ENCODE measurements at places on chromosomes 3 and 15.

DNA sequence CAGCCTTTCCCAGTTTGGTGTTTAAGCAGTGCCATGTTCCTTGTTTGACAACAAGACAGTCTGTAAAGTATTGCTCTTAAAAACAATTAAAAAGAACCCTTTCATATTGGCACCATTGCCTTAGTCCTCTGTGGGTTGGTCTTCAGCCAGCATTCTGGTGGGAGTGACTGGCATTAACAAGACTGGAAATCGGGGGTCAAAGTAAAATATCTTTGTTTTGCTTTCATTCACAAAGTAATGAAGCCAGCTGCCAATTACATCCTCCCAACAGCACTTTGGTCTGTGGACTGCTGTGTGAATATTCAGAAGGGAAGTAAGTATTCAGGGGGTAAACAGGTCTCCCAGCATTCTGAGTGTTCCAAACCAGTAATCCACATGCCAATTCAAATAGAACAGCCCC lies 8.3 kb upstream of the VILL start:
- DNase-seq: no peak

GRCh38 chr15:100671858-100672543 lies 69.6 kb downstream of the ASB7 start:
- DNase-seq: no peak

GRCh38 chr3:48707157-48707556 lies 9.9 kb downstream of the IP6K2 start:
- no peak for DNase-seq

DNA sequence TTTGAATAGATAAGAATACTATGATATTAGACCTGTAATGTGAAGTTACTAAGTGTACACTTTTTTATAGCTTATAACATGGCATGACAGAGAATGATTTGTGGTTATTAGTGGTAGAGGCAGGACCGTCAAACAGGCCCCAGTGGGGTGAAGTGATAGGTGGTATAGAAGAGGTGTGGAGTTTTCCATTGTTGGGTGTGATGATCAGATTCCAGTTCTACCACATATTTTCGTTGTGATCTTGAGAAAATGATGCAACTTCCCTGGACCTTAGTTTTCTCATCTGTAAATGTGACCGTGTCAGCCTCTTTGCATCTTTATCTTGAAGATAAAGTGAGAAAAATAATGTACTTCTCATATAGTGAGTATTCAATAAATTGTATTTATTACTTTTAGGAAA lies 30.3 kb upstream of the UTS2B start:
- no peak for DNase-seq

DNA sequence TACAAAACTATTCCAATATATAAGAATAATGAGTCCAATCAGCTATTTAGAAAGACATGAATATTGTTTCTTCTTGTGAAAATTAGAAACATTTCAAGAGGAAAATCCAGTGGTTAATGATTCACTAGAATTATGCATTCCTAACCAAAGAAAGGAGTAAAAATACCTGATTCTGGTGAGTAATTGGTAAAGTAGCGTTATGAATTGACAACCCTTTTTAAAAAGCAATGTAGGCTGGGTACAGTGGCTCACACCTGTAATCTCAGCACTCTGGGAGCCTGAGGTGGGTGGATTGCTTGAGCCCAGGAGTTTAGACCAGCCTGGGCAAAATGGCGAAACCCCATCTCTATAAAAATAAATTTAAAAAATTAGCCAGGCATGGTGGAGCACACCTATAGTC lies 43.3 kb downstream of the TOPAZ1 start:
- no peak for DNase-seq

GRCh38 chr3:124526601-124527000 lies 203.7 kb upstream of the UMPS start:
- DNase-seq: no peak

- no peak for DNase-seq
Observed at GRCh38 chr3:11543948-11544387, 99.7 kb downstream of the VGLL4 start.

GRCh38 chr3:135944831-135945230 lies 20.7 kb upstream of the PPP2R3A start:
- no peak for DNase-seq

- no peak for DNase-seq
Observed at GRCh38 chr3:43343185-43343584, 56.8 kb downstream of the SNRK start.

GRCh38 chr3:61415201-61415600 lies 146.2 kb upstream of the PTPRG start:
- DNase-seq: peak; percentile 42

All from DMS 273 treated with DMSO at 0.1 percent for 48 hours (cell line).